ENCODE measurements at places on chromosomes 3 and 15.

DNA sequence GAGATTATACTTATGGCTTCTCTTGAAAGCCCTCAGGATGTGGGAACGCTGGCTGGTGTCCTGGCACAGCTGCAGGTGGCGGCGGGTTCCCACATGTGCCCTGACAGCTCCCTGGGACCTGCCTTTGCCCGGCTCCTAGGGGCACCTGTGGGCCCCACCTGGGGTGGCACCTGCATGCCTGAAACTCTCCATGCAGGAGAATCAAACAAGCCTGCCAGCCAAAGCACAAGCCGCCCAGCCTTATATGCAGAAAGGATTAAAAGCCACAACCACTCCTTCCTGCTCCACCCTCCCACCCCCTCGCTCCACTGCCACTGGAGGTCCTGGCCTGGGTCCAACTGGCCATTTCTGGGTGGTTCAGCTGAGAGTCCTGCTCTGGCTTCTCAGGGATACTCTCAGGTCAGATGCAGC, 18.1 kb downstream of the TRPM1 start:
- no peak for DNase-seq

DNA sequence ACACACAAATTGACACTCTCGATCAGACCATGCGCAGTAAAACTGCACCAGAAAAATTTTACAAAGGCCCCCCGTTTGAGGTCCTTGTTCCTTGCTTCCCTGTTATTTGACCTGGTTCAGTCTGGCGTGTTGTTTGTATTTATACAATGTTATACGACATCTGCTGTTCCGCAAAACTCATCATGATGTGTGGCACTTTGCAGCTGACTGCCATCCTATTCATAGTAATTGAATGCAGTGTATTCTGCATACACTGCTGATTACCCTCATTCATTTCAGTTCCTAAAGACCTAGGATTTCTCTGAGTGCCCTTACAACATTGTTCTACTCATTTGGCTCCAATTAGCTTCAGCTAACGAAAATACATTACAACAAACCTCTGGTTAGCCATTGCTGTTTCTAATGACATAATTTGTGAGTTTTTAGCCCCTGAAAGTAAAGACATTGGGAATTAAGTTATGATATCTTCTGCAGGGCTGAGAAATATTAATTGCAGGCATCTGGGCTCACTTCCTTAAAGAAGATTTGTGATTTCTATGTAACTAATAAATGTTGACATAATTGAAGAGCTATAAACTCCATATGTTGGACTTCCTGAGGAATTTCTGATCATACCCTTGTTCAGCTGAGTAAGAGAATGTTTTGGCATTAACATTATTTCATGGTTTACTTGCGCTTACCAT, 75.7 kb downstream of the C3orf38 start:
- DNase-seq, result no peak

DNA sequence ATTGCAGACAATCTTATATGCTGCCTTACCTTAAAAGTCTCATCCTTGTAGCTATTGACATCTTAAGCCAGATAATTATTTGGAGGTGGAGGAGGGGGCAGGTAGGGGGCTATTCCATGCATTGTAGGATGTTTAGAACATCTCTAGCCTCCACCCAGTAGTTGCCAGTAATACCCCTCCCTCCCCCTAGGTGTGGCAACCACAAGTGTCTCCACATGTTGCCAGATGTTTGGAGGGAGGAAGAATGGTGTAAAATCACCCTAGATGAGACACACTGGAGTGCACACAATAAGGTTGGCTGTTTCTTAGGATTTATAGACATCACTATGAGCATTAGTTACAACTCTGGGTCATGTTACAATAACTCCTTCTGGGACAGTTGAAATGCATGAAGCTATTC, 27.4 kb downstream of the GORASP1 start:
- DNase-seq, result no peak

DNA sequence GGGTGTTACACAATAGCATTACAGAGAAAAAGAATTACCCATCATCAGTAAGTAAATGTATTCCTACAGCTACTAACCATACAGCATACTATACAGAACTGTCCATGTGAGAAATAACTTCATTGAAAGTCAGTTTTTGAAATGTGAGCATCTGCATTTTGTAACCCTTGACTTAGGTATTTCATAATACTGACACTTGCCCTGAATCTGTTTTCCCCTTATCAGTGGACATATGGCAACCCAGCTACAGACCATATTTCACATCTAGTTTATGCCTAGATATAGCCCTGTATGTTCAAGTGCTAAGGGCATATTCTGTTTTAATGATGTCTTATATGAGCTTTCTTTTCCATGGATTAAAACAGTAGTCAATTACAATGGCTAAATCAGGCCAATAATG, 297.6 kb downstream of the TBC1D5 start:
- no peak for DNase-seq

DNA sequence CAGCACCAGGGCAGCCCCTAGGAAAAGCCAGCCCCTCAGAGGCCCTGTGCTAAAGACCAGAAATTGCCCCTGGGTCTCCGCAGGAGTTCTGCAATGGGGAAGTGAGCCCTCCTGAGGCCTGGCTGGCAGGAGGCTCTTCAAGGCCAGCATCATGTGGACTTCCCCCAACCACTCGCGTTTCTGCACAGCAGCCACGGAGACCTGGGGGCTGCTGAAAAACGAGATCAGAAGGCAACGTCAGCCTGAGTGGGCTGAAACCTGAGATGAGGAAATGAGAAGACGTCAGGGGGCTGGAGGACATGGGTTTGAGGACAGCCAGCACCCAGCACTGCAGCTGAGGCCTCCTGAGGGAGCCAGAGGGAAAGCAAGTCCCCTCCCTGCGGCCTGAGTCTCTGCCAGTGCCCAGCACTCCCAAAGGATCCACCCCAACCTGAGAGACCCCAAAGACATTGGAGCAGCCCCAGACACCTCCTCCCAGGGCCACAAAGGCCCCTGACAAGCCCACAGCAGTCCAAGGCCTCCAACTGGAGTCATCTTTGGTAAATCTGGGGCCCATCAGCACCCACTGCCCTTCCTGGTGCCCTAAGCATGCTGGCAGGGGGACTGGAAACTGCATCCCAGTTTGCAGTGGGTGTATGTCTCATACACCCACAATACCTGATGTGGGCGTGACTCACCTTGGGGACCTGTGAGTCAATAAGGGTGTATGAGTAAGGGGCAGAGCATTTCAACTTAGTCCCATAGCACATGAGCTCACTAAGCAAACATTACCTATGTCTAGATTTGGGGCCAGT, 29.2 kb upstream of the CYP11A1 start:
- no peak for DNase-seq

GRCh38 chr3:123411340-123412040, 37.4 kb downstream of the ADCY5 start:
- DNase-seq, result no peak

- no peak for DNase-seq
These were observed 87.4 kb downstream of the ITPR1 start for GRCh38 chr3:4580346-4581123.

DNA sequence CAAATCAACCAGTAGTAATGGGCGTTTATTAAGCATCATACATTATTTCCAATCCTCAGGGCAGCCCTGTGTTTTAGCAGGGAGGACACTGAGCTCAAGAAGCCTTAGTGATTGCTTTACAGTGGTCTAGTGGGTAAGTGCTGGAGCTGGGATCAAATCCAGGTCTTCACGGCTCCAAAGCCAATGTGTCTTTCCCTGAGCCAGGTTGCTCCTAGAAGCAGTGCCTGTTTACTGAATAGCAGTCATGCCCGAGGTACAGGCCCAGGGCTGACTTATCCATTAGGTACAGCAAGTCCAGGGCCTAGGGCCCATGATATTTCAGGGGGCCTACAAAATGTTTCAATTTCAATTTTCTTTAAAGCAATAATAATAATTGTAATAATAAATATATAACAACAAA, 9.6 kb upstream of the SMAD6 start:
- DNase-seq, result no peak

- no peak for DNase-seq
These were observed 527.9 kb upstream of the MDFIC2 start for GRCh38 chr3:70840106-70840870.

DNA sequence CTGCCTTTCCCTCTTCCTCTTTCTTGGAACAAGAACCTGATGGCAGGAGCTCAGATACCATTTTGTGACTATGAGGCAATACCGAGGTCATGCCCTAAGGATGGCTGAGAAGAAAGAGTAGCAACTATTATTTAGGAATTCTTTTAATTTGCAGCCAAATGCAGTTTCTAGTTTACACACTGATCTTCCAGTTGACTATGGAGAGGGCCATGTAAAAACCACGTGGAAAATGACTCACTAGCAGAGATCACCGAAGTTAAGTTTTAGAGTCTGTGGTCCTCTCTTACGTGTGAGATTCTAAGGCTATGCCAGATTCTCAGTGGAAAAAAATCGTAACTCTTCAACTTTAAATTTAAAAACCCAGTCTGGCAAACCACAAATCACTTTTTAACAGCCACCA, 7.8 kb downstream of the BNC1 start:
- DNase-seq, result no peak

Measured in stimulated activated CD4-positive, alpha-beta T cell treated with anti-CD3 and anti-CD28 coated beads, Interleukin-15, amount 100 ng/mL, for 48 hours (primary cell).